ENCODE measurements at places on chromosomes 7 and 10. TPM values are rescaled to one million over a fixed set of nuclear protein-coding genes. Genes with fewer than 3 reads are reported as not detected.

Gene C10orf105
- not detected for total RNA-seq

Gene CALML5
- not detected for total RNA-seq

Gene CTAGE4
- 0.05 TPM for total RNA-seq

Gene PLXDC2
- not detected for total RNA-seq

Gene ADIRF
- not detected for total RNA-seq

Gene AKR1D1
- 0.08 TPM for total RNA-seq

Gene SPDYE2B
- total RNA-seq: not detected

Gene ASB10
- not detected for total RNA-seq

Gene CALML3
- not detected for total RNA-seq

Gene CPA1
- not detected for total RNA-seq
